ENCODE measurements at places on chromosomes 1 and 21.

DNA sequence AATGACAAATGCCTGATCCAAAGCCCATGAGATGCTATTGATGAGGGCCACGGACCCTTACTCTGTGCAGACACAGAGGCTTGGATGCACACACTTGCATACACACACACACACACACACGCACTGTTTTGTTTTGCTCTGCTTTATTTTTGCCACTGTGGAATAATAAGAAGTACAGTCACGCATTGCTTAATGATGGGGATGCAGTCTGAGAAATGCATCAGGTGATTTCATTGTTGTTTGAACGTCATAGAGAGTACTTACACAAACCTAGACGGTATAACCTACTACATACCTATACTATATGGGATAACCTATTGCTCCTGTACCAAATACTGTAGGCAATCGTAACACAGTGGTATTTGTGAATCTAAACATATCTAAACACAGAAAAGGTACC, 104.4 kb downstream of the RHOU start:
- peaks cover 3% of the 10 kb centered on the region for H3K4me1 ChIP-seq
- H3K27me3 ChIP-seq = peaks cover 4% of the 10 kb centered on the region
- DNase-seq = no peak
- no peak overlapping the region for H3K4me3 ChIP-seq
- no peak overlapping the region for H3K27ac ChIP-seq
- H3K36me3 ChIP-seq = peaks cover 4% of the 10 kb centered on the region

DNA sequence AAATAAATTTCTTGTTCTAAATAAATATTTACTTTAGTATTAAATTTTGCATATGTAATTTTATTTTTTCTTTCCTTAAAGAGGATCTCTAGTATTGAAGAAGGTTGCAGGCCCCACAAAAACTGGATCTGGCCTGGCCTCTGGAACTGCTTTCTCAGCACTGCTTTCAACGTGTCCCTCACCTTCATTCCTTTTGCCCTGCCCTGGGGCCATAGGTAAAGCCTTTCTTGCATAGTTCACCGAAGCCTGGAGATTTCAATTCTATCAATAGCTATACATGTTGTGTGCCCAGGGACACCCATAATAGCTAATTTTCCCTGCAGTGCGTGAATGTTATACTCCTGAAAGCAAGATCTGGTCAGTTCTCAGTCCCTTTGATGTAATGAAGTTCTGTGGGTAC, 12.0 kb upstream of the GPR137B start:
- no peaks in the 10 kb centered on the region for H3K4me1 ChIP-seq
- DNase-seq = no peak
- H3K36me3 ChIP-seq = no peaks in the 10 kb centered on the region
- H3K27me3 ChIP-seq = peaks cover 44% of the 10 kb centered on the region
- H3K4me3 ChIP-seq = no peak overlapping the region
- H3K27ac ChIP-seq = no peak overlapping the region

DNA sequence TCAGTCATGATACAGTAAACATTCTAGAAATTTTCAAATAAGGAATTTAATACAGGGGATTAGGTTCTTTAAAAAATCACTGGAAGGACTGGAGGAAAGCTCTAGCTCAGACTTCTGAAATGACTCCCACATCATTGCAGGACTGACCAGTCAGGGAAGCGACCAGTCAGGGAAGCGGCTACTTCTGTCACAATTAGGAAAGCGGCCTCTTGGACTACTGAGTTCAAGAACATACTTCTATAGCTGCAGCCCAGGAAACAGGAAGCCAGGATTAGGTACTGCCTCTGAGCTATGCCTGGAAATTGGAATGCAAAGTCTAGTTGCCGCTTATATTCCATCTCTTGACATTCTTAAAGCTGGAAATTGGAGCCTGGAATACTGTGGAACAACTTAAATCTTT, 45.5 kb downstream of the USP25 start:
- no peak overlapping the region for H3K4me3 ChIP-seq
- H3K27ac ChIP-seq = no peak overlapping the region
- no peaks in the 10 kb centered on the region for H3K27me3 ChIP-seq
- peaks cover under 1% of the 10 kb centered on the region for H3K36me3 ChIP-seq

GRCh38 chr1:66853379-66853778, 52.3 kb upstream of the INSL5 start:
- no peaks in the 10 kb centered on the region for H3K4me1 ChIP-seq
- no peak for DNase-seq
- no peaks in the 10 kb centered on the region for H3K27me3 ChIP-seq

- no peak for DNase-seq
- H3K27me3 ChIP-seq = no peaks in the 10 kb centered on the region
- H3K36me3 ChIP-seq = no peaks in the 10 kb centered on the region
- H3K4me1 ChIP-seq = no peaks in the 10 kb centered on the region
- H3K4me3 ChIP-seq = no peak overlapping the region
- no peak overlapping the region for H3K27ac ChIP-seq
Measured at GRCh38 chr1:118479351-118479750, 294.3 kb upstream of the SPAG17 start.

DNA sequence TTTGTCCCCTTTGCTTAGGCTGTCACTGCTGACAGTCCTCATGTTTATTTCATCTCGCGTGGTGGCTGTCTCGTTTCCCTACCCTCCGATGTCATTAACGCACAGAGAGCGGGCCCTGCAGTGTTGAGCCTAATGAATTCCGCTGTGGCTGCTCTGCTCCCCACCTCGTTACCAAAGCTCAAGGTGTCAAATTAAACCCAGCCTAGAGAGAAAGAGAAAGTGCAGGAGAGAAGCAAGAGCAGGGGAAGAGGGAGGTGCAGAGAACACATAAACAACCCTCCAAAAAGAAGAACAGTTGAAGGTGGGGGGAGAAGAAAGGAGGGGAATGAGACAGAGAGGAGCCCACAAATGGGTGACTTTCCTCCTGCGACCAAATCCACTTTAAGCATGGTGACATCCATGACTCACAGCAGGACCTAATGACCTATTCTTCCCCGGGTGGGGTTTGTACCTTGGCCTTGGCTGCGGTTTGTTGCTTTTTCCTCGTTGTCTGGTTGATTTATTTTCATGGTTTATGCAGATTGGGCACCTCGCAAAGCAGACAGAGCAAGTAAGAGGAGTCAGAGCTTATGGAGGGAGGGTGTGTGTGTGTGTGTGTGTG, 92.5 kb downstream of the PBX1 start:
- H3K4me1 ChIP-seq = peaks cover 23% of the 10 kb centered on the region
- peaks cover 36% of the 10 kb centered on the region for H3K27me3 ChIP-seq
- no peaks in the 10 kb centered on the region for H3K36me3 ChIP-seq
- H3K27ac ChIP-seq = no peak overlapping the region

DNA sequence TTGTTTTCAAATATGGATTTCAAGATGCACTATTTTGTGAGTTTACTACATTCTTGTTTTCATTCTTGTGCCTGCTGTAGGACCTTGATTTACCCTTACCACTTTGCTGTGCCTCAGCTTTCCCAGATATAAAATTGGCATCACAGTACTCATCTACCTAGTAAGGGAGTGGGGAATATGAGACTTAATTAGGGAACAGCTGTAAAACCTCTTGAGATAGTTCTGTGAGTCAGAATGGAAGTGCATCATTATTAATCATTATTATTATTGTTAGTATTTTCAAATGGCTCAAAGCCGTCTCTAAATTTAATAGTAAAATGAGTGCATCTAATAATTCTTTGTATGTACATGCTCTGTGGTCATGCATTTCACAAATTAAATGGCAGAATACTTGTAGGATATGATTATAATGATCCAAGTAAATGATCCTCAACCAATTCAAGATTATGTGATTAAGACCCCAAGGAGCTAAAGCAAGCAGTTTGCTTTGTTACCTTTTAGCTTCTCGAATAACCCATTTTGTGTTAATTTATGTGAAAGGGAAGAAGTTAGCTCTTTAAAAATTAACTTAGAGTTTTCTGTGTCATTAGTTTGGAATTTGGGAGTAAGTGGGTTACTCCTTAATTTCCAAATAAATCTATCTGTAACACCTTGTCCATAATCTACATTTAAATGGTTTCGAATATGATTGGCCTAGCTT, 155.4 kb downstream of the NFIA start:
- H3K27me3 ChIP-seq = peaks cover 8% of the 10 kb centered on the region
- H3K4me3 ChIP-seq = no peak overlapping the region
- no peak for DNase-seq
- no peaks in the 10 kb centered on the region for H3K36me3 ChIP-seq
- no peak overlapping the region for H3K27ac ChIP-seq

DNA sequence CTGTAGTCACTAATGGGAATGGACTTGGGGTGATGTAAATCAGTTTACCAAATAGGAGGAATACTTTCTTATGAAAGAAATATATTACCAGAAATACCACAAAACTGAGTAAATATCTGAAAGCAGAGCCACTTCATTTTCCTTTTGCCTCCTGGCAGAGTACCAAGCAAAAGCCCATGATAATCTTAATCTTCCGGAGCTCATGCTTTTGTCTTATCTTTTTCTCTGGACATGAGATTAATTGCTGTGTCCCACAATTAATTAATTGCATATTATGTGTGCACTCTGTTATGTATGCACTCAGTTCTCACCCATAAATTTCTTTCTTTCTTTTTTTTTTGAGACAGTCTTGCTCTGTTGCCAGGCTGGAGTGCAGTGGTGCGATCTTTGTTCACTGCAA, 94.1 kb upstream of the PDE4B start:
- no peak overlapping the region for H3K27ac ChIP-seq
- H3K36me3 ChIP-seq = no peaks in the 10 kb centered on the region
- H3K4me3 ChIP-seq = no peak overlapping the region
- DNase-seq = no peak
- H3K27me3 ChIP-seq = peaks cover 14% of the 10 kb centered on the region
- no peaks in the 10 kb centered on the region for H3K4me1 ChIP-seq

DNA sequence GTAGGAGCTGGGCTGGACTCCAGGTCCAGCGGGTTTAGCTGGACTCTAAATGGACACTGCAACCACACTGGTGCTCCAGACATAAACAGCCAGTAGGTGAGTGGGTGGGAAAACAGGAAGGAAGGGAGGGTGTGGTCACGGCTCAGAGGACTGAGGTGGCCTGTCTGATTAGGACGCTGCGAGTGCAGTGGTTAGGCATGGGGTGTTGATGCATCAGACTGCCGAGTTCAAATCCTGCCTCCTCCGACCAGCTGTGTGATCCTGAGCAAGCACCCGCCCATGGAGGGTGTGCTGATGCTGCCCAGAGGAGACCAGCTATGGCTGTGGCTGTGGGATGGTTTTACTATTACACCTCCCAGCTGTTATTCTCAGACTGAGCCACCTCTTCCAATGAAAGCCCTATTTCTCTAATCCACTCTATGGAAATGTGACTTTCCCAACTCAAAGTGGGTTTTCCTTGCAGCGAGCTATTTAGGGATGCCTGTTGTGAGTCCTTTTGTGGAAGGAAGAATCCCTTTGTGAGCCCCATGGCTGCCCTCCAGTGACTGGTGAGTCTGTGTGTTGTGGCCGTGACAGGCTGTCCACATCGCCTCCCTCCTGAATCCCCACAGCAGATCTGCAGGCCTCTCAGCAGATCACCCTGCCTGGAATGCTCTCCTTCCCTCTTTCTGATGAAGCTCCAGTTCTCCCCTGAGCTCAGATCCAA, 56.6 kb upstream of the EDN2 start:
- no peak for DNase-seq
- no peaks in the 10 kb centered on the region for H3K27me3 ChIP-seq
- peaks cover 7% of the 10 kb centered on the region for H3K36me3 ChIP-seq

DNA sequence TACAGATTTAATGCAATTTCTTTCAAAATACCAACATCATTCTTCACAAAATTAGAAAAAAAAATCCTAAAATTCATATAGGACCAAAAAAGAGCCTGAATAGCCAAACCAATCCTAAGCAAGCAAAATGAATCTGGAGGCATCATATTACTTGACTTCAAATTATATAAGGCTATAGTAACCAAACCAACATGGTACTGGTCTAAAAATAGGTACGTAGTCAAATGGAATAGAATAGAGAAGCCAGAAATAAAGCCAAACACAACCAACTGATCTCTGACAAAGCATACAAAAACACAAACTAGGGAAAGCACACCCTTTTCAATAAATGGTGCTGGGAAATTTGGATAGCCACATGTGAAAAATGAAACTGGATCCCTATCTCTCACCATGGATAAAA, 112.3 kb upstream of the TSPAN2 start:
- H3K27ac ChIP-seq = no peak overlapping the region
- no peak overlapping the region for H3K4me3 ChIP-seq
- no peak for DNase-seq

DNA sequence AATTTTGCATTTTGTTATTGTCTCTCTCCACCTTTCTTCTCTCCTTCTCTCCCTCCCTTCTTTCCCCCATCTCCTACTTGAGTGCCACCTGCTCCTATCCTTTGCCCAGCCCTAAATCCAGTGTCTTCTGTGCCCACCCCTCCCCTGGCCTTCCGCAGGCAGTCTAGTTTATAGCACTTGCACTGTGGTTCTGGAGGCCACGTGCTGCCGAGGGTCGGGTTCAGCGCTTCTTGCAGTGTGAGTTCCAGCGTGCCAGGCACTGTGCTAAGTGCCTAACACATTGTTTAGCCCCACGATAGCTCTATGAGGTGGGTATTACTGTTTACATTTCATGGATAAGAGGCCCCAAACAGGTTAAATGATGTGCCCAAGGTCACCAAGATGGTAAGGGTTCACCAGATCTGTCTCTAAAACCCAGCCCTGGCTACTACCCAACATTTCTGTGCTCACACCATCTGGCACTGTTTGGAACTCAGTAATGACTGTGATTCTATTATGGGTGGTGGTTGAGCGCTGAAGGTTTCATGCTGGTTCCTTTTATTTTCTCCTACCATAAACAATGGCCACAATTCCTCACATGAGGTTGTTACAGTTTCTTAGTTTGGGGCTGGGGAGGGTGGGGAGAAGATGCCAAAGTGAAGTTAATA, 14.1 kb upstream of the ATP1A4 start:
- no peak overlapping the region for H3K27ac ChIP-seq
- no peaks in the 10 kb centered on the region for H3K36me3 ChIP-seq
- no peak for DNase-seq
- peaks cover 36% of the 10 kb centered on the region for H3K27me3 ChIP-seq
- H3K4me3 ChIP-seq = no peak overlapping the region
- no peaks in the 10 kb centered on the region for H3K4me1 ChIP-seq

DNA sequence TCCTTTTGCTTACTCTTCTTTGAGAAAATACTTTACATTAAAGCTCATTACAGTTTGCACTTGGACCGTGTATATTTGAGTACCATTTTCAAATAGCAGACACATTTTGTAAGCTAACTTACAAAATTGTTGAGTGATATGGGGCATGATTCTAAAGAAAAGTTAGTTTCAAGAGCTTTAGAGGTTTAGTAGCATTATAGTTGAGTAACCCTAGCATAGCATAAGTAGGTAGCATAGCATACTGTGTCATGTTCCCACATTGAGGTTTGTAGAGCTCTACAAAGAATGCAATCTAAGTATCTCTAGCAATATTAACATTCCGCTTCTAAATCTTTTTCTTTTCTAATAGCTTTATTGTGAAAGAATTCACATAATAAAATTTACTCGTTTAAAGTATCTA, 92.0 kb downstream of the ITSN1 start:
- H3K27me3 ChIP-seq = no peaks in the 10 kb centered on the region
- no peak overlapping the region for H3K4me3 ChIP-seq
- no peak overlapping the region for H3K27ac ChIP-seq
- H3K4me1 ChIP-seq = no peaks in the 10 kb centered on the region
- no peaks in the 10 kb centered on the region for H3K36me3 ChIP-seq
- no peak for DNase-seq

- no peak overlapping the region for H3K4me3 ChIP-seq
- peaks cover 6% of the 10 kb centered on the region for H3K36me3 ChIP-seq
- H3K4me1 ChIP-seq = no peaks in the 10 kb centered on the region
- no peak for DNase-seq
- H3K27me3 ChIP-seq = no peaks in the 10 kb centered on the region
- no peak overlapping the region for H3K27ac ChIP-seq
Measured at GRCh38 chr1:1529936-1530335, 10.5 kb downstream of the TMEM240 start.

GRCh38 chr1:212255705-212256307, 29.4 kb upstream of the PPP2R5A start:
- no peaks in the 10 kb centered on the region for H3K36me3 ChIP-seq
- peak overlapping the region; percentile 88 for H3K27ac ChIP-seq
- H3K4me3 ChIP-seq = peak overlapping the region; percentile 80
- no peak for DNase-seq
